ENCODE measurements at places on chromosomes 13 and 19.

- DNase-seq: peak; percentile 18
These were observed 184.0 kb downstream of the SLC7A1 start for GRCh38 chr13:29411481-29411880.

- no peak for DNase-seq
These were observed 45.3 kb downstream of the RGCC start for GRCh38 chr13:41502673-41503072.

DNA sequence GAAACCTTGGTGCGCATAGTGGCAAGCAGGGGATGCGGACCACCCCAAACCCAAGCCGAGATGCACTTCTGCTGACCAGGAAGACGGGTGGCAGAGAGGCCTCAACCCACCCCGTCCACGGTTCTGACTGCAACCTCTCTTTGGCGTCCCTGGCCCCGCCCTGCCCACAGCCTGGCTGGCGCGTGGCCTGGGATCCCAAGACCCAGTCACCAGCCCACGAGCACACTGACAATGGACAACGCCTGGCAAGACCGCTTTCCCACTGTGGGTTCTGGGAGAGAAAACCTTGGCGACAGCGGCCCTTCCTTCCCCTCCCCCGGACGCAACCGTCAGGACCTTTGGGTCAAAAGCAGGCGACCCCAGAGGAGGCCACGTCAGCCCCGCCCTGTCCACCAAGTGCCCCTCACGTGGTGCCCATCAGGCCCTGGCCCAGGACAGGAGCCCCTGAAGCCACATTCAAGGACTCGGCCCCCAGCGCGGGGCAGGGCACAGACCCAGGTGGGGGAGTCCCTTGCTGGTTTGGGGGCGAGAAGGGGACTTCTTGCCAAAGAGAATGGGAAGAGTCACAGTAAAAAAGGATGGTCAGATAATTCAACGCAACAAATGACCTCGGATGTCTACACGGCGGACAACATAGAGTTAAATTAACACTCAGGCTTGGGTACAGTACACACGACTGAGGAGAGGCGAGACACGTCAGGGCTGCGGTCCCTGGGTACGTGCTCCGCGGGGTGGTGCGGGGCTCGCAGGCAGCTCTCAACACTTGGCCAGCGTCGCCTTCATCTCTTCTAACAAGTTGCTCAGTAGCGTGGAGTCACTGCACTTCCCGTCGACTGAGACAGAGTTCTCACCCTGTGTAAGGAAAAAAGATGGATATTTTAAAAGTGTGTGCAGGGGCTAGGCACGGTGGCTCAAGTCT, 5.0 kb downstream of the IZUMO4 start:
- DNase-seq: no peak

DNA sequence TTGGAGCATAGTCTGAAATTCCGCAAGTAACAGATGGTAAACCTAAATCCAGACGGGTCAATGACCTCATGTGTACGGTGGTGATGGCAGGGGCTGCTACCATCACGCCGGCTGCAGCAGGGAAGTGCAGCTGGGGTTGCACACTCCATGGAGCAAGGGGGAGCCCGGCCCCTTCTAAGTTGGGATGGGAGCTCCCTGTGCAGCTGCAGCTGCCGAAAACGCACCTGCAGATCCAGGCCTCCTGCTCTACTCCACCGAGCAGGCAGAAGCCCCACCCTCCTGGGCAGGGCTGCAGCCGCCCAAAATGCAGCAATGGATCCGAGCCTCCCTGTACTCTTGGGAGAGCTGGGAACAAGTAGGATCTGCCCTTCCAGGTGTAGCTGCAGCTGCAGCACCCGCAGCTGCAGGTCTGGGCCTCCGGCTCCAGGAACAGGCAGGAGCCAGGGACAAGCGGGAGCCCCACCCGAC, 25.5 kb downstream of the KBTBD6 start:
- DNase-seq: no peak

DNA sequence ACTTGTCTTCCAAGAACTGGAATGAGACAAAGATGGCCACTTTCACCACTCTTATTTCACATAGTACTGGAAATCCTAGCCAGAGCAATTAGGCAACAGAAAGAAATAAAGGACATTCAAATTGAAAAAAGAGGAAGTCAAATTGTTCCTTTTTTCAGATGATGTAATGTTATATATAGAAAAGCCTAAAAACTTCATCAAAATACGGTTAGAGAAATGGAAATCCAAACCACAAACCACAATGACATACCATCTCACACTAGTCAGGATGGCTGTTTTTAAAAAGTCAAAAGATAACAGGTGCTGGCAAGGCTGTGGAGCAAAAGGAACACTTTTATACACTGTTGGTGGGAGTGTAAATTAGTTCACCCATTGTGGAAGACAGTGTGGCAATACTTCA, 113.3 kb upstream of the SPRY2 start:
- DNase-seq: no peak

GRCh38 chr19:10891405-10892086, 20.2 kb downstream of the CARM1 start:
- DNase-seq: no peak

DNA sequence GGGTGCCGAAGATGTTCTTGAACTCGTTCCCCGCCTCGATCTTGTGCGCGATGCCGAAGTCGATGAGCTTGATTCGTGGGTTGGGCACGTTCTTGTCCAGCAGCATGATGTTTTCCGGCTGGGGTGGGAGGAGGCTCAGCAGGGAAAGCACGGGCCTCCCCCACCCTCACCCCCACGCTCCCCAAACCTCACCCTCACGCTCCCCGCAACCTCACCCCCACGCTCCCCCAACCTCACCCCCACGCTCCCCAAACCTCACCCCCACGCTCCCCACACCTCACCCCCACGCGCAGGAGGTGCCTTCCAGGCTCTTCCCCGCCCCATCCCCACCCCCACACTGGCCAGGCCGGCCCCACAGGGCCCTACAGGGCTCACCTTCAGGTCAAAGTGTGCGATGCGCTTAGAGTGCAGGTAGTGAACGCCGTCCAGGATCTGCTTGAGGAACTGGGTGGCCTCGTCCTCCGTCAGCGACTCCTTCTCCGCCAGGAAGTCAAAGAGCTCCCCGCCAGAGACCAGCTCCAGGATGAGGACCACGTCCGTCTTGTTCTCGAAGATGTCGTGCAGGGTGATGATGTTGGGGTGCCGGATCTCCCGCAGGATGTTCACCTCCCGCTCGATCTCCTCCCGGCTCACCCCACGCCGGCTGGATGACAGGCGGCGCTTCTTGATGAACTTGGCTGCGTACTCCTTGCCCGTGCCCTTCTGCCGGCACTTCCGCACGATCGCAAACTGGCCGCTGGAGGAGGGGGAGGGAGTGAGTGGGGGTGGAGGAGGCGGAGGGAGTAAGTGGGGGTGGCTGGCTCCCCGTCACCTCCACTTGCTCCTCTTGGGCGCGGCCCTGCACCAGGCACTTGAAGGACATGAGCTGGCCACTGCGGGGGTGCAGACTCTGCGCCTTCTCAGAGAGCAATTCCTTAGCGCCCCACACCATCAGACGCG, 6.4 kb downstream of the DAPK3 start:
- no peak for DNase-seq

- DNase-seq: peak; percentile 1
These were observed 39.1 kb downstream of the PCDH8 start for GRCh38 chr13:52809310-52809769.

DNA sequence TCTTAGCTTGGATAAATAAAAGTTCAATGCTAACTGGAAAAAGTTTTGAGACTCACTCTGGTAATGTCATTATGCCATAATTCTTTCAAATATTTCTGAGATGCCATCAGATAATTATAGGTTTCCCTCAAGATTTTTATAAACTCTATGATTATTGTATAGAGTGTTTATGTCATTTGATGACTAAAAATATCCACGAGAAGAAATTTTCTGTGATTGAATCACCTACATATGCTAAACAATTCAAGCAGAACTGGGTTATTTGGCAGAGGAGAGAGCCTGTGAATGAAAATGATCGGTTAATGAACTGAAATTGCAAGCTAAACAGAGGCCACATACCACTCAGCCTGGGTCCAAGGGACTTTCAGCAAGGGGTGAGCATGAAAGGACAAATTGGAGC, 92.6 kb upstream of the TSC22D1 start:
- peak; percentile 14 for DNase-seq

GRCh38 chr13:98749501-98749900, 3.0 kb downstream of the SLC15A1 start:
- DNase-seq: peak; percentile 69

DNA sequence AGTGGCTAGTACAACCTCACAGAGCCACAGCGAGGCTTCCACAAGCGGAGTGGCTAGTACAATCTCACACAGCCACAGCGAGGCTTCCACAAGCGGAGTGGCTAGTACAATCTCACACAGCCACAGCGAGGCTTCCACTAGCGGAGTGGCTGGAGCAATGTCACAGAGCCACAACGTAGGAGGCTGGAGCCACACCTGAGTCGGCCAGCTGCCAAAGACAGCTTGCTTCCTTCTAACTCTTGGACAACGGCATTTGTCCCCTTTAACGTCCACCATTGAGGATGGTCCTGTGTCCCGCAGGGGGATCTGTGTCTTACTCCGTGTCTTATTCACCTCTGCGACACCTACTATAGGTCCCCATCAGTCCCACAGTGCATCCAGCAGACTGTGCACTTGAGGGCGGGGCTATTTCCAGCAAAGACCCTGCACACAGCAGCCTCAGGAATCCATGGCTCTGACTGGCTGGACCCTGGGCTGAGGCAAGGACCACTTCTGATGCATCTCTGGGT, 3.7 kb downstream of the ZNF787 start:
- no peak for DNase-seq

DNA sequence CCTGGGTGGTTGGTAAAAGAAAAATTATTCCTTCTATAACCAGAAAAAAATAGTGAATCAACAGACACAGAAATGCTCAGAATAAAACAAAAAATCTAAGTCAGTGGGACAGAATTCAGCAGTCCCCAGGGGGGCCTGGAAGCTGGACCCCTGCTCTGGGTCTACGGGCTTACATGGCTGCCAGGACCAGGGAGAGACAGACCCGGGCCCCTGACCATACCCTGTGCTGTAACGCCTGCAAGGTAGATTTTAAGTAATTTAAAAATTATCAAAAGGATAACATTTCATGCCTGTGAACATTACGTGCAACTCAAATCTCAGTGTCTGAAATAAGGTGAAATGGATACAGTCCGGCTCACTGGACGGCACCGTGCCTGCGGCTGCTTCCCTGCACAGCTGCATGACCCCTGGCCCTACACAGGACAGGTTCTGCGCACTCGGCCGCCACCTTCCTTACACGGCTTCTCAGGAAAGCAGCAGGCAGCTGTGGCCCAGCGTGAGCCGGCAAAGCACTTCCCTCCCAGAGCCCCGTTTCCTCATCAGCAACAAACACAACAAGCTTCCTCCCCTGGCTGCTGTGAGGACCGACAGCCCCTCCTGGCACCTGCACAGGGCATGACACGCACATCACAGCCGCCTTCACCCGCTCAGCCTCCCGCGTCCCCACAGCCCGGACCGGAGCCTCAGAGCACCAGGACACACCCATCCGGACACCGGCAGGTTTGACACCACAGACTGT, 22.2 kb downstream of the RASA3 start:
- no peak for DNase-seq

GRCh38 chr19:55339889-55340783, 460 bp downstream of the KMT5C start:
- no peak for DNase-seq

GRCh38 chr13:111424134-111424533, 103.7 kb downstream of the TEX29 start:
- DNase-seq: no peak

- DNase-seq: no peak
These were observed 4.8 kb upstream of the MATK start for GRCh38 chr19:3790941-3791340.

DNA sequence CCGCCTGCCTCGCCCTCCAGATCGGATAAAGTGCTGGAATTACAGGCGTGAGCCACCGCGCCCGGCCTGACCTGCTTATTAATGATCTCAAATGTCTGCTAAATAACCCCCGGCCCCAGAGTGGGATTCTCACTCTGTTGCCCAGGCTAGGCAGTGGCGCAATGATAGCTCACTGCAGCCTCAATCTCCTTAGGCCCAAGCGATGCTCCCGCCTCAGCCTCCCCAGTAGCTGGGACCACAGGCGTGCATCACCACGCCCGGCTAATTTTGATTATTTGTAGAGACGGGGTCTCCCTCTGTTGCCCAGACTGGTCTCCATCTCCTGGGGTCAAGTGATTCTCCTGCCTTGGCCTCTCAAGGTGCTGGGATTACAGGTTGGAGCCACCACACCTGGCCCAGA, 626 bp upstream of the ATP5F1D start:
- DNase-seq: no peak

GRCh38 chr19:51809787-51810186, 14.8 kb downstream of the FPR3 start:
- no peak for DNase-seq

- no peak for DNase-seq
These were observed 39.0 kb downstream of the PIBF1 start for GRCh38 chr13:72820898-72821279.

DNA sequence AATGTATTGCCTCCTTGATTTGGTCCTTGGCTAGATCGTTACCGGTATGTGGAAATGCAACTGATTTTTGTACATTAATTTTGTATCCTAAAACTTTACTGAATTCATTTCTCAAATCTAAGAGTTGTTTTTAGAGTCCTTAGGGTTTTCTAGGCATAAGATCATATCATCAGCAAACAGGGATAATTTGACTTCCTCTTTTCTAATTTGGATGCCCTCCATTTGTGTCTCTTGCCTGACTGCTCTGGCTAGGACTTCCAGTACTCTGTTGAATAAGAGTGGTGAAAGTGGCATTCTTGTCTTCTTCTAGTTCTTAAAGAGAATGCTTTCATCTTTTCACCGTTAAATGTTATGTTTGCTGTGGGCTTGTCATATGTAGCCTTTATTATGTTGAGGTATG, 12.0 kb upstream of the CYP2A13 start:
- DNase-seq: no peak

GRCh38 chr19:40717325-40717879, 490 bp downstream of the ITPKC start:
- no peak for DNase-seq

DNA sequence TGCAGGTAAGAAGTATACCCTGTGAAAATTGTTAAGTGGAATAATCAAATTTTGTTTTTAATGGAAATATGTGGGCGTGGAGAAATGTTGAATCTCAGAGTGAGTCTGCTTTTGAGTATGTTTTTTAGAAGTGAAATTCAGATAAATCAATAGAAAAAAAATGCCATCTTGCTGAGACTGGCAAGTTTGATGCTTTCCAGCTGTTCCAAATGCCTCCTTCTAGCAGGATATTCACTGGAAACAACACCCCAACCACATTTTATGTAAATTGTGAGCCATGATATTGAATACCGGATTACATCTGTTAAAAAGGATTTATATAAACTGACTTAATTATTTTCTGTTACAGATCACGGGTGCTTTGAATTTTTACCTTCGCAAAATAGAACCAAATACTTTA, 115.4 kb downstream of the ITGBL1 start:
- no peak for DNase-seq

DNA sequence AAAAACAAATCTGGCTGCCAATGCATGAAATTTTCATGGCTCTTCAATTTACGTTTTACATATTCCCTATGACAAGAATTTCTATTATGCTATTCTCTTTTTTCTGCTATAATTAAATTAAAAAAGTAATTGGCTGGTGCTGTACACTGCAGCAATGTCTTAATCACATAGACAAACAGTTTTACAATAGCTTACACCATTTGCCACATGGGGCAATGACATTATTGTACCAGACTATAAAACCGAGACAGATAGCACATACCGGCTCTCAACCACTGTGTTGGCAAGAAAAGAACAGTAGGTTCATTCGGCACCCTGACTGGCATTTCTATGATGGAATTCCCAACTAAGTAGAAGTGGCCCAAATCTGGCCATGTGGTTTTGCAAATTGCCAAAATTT, 67.7 kb downstream of the DACH1 start:
- no peak for DNase-seq

- DNase-seq: no peak
These were observed 37.2 kb downstream of the ZFR2 start for GRCh38 chr19:3831601-3832000.

GRCh38 chr19:2582984-2583956, 107.3 kb downstream of the GADD45B start:
- DNase-seq: no peak

All from GM04503 (cell line).